ENCODE measurements at places on chromosomes 16 and 17.

DNA sequence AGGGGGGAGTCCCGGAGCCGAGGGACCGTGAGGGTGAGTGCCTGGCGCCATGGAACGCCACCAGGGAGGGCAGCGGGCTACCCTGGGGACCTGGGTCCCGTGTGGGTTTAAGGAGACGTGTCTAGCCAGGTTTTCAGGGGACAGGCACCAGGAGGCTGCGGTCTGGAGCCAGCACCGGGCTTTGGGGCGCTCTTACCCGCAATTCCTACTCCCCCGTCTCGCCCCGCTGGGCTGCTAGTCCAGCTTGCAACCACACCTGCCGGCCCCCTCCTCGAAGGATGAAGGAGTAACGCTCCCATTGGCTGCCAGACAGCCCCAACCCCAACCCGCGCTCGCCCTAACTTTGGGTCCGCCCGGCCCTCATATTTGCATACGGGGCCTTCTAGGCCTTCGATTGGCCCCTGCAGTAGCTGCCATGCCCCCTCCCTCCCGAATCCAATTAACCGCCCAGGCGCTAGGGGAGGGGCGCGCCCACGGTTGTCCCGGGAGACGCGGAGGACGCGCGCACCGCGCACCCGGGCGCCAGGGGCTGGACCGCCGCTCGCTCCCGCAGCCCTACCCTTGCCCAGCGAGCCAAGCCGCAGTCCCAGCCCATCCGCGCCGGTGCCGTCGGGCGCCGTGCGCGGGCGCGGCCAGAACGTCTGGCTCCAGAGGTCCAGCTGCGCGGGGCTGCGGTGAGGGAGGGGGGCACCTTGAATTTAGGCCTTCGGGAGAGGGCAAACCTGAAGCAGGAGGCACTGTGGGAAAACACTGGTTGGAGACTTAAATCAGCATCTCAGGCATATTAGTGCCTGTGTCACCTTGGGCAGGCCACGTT lies at the start of gene TTLL6:
TSS of gene TTLL6 (minus strand) at position 456 of the 817 bp plus-strand sequence. CDS start at position 299, 157 bp downstream.
- DNase-seq, result peak; percentile 48

- DNase-seq, result no peak
Observed at GRCh38 chr16:53784291-53784690, 80.3 kb downstream of the FTO start.

GRCh38 chr16:7209598-7209997 lies 123.0 kb upstream of the RBFOX1 start:
- no peak for DNase-seq

DNA sequence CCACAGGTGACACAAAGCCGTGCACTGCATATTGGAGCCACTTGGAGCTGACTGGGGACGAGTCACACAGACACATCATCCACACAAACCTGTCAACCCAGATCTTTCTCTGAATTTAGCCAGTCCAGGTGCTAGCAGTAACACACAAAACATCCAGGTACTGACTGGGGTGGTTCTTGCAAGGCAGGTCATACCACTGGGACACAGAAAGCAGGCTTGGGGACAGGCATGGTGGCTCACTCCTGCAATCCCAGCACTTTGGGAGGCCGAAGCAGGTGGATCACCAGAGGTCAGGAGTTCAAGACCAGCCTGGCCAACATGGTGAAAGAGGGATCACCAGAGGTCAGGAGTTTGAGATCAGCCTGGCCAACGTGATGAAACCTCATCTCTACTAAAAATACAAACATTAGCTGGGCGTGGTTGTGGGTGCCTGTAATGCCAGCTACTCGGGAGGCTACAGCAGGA lies 14.9 kb downstream of the ENPP7 start:
- no peak for DNase-seq

DNA sequence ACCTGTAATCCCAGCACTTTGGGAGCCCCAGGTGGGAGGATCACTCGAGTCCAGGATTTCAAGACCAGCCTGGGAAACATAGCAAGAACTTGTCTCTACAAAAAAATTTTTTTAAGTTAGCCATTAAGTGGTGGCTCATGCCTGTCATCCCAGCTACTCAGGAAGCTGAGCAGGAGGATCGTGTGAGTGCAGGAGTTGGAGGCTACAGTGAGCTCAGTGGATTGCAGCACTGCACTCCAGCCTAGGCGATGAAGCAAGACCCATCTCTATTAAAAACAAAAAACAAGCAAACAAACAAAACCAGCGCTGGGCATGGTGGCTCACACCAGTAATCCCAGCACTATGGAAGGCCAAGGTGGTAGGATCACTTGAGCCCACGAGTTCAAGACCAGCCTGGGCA lies 38.0 kb downstream of the HEATR3 start:
- no peak for DNase-seq

DNA sequence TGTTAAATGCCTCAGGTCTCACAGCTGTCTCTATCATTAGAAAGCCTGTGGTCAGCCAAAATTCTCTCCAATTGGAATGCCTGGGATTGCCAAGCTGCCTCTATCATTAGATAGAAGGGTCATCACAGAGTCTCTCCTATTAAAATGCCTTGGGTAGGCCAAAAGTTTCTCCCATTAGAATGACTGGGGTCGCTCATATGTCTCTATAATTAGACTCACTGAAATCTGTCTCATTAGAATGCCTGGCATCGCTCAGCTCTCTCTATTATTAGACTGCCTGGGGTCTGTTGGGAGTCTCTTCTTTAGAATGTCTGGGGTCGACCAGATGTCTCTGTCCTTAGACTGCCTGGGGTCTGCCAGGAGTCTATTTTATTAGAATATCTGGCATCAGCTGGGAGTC lies 2265.1 kb downstream of the TP53TG3F start:
- no peak for DNase-seq

GRCh38 chr16:29683543-29684090 lies 4.6 kb downstream of the QPRT start:
- no peak for DNase-seq

DNA sequence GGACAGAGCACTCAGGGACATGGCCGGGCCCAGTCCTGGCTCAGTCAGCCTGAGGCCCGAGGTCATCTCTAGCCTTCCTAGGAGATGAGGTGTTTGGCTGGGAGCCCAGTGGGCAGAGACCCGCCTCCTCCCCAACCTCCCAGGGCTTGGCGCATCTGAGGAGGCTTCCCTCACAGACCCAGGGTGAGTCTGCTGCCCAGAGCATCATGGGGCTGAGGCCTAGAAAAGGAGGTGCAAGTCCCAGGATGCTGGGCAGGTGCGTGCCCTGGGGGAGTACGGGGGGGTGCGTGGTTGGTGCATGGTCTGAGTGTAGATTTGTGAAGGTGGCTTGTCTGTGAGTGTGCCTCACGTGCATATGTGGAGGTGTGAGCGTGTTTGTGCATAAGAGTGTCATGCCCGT lies 4.7 kb downstream of the PDE6G start:
- DNase-seq, result no peak

Measured in activated naive CD8-positive, alpha-beta T cell treated with anti-CD3 and anti-CD28 coated beads, Interleukin-2, amount 50 U/mL, for 16 hours (primary cell).